Osteocyte (in vitro differentiated cells): ENCODE measurements at places on chromosomes 12 and 14. TPM values are rescaled to one million over a fixed set of nuclear protein-coding genes. Genes with fewer than 3 reads are reported as not detected.

GRCh38 chr12:127909041-127909440 lies 357.9 kb upstream of the TMEM132C start:
- peaks cover 1% of the 10 kb centered on the region for H3K36me3 ChIP-seq
- H3K27me3 ChIP-seq, result no peaks in the 10 kb centered on the region
- no peak for DNase-seq
- no peak overlapping the region for H3K27ac ChIP-seq
- H3K4me1 ChIP-seq, result peaks cover 23% of the 10 kb centered on the region

GRCh38 chr14:40280652-40281051 lies 848.4 kb upstream of the FBXO33 start:
- H3K27me3 ChIP-seq, result no peaks in the 10 kb centered on the region
- H3K4me1 ChIP-seq, result no peaks in the 10 kb centered on the region
- H3K4me3 ChIP-seq, result no peak overlapping the region

DNA sequence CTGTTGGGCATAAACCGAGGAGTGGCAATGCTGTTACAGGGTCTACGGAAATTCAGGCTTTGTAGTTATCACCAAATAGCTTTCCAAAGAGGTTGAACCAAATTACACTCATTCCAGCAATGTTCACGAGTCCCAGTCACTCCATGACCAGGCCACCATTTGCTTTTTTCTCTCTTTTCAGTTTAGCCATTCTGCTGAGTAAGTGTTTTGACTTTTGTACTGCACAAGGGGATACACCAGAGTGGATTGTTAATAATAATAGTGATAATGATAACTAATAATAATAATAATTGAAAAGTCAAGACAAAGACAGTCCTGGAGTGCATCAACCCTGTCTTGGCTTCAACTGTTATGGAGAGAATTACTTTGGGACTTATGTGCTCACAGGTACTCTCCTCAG lies 343.5 kb downstream of the AACS start:
- H3K36me3 ChIP-seq, result no peaks in the 10 kb centered on the region
- no peak overlapping the region for H3K4me3 ChIP-seq
- H3K4me1 ChIP-seq, result no peaks in the 10 kb centered on the region
- H3K27me3 ChIP-seq, result no peaks in the 10 kb centered on the region

DNA sequence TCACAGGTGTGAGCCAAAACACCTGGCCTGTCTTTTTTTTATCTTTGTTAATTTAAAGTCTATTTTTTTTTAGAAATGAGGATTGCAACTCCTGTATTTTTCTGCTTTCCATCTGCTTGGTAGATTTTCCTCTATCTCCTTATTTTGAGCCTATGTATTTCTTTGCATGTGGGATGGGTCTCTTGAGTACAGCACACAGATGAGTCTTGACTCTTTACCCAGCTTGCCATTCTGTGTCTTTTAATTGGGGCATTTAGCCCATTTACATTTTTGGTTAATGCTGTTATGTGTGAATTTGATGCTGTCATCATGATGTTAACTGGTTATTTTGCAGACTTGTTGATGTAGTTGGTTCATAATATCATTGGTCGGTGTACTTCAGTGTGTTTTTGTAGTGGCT lies 317.4 kb downstream of the IPO8 start:
- H3K4me3 ChIP-seq, result no peak overlapping the region
- no peak for DNase-seq
- H3K27me3 ChIP-seq, result peaks cover 14% of the 10 kb centered on the region

DNA sequence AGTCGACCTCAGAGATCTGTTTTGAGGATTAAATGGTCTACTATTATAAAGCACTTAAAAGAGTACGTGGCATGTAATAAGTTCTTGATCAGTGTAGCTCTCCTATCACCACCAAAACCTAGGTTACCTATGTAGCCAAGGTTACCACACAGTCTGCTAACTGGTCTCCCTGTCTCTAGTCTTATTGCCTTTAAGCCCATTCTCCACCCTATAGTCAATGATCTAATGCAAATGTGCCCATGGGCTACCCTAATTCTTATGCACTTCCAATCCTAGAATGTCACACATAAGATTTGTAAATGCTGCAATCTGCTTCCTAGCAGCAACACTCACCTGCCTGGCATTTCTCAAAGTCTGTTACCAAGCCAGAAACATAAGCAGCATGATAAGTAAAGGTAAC lies 44.9 kb downstream of the C2CD5 start:
- peaks cover 14% of the 10 kb centered on the region for H3K36me3 ChIP-seq
- no peak overlapping the region for H3K27ac ChIP-seq
- no peak overlapping the region for H3K4me3 ChIP-seq
- H3K27me3 ChIP-seq, result no peaks in the 10 kb centered on the region
- DNase-seq, result no peak
- peaks cover 2% of the 10 kb centered on the region for H3K4me1 ChIP-seq

PLD4 gene
- total RNA-seq, result 0.05 and 0.18 TPM in 2 replicates
